Heart right ventricle (tissue), 16 donors: ENCODE measurements at places on chromosomes 11 and 22. TPM values are rescaled to one million over a fixed set of nuclear protein-coding genes. Genes with fewer than 3 reads are reported as not detected.

Gene PYGM
- total RNA-seq = 106 TPM

DNA sequence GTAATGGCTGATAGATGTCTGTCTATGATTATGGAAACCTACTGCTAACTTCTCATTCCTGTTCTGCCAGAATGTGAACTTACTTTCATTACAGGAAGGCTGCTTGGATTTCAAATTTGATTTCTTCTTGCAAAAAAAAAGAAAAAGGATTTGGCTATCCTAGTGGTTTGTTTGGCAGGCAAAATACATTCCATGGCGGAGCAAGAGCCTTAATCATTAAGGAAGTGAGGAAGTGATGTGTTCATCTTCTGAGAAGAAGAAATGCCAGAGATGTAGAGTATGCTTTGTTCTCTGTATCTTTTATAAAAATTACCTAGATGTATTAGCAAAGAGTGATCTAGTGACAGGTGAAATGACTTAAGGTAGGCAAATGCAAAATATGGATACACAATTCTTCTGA is 356.3 kb downstream of the SOX6 start:
- H3K27ac ChIP-seq = no peak overlapping the region
- no peak for DNase-seq
- peaks cover 5% of the 10 kb centered on the region for H3K4me1 ChIP-seq
- H3K4me3 ChIP-seq = no peak overlapping the region

Gene STK33
- total RNA-seq = 36.7 TPM

DNA sequence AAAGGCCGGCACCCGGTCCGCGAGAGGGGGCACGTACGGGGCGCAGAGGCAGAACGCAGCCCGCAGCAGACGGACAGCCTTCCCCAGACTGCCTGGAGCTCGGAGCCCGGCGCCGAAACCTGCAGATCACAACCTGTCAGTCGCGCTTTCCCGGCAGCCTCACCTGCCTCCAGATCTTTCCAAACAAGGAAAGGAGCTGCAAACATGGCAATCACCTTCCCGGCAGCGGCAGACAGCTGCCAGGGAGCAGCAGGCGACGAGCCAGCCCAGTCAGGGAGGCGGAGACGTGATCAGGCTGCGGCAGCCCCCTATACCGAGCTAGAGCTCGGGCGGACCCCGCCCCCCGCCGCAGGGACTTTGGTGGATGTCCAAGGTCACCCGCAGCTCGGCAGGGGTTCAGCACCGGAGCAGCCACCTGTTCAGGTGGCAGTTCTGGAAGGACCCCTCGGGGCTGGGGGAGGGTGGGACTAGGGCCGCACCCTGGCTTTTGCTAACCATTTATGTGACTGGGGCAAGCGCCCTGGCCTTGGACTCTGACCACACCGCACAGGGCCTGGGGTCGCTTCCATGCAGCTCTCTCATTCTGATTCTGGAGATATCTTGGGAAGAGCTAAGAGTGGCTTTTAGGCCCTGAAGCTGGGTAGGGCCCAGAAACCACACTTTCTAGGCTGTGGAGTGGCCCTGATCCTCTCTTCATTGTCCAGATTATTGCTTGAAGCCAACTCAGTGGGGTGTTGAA is 143.8 kb downstream of the NECTIN1 start:
- H3K36me3 ChIP-seq = no peaks in the 10 kb centered on the region
- H3K4me1 ChIP-seq = peaks cover 16% of the 10 kb centered on the region
- H3K4me3 ChIP-seq = peak overlapping the region; percentile 49
- peaks cover 56% of the 10 kb centered on the region for H3K27me3 ChIP-seq
- no peak for DNase-seq

- H3K4me3 ChIP-seq = no peak overlapping the region
- DNase-seq = no peak
- no peaks in the 10 kb centered on the region for H3K4me1 ChIP-seq
- H3K36me3 ChIP-seq = no peaks in the 10 kb centered on the region
- H3K27ac ChIP-seq = no peak overlapping the region
- peaks cover 12% of the 10 kb centered on the region for H3K27me3 ChIP-seq
These were observed 439.7 kb downstream of the BUD13 start for GRCh38 chr11:116333001-116333535.

GRCh38 chr11:60498399-60498798 is 5.8 kb downstream of the MS4A12 start:
- H3K27me3 ChIP-seq = no peaks in the 10 kb centered on the region
- no peak for DNase-seq
- no peak overlapping the region for H3K27ac ChIP-seq
- no peaks in the 10 kb centered on the region for H3K4me1 ChIP-seq

GRCh38 chr11:131888230-131888855 is 517.9 kb downstream of the NTM start:
- H3K36me3 ChIP-seq = no peaks in the 10 kb centered on the region
- no peak for DNase-seq
- no peak overlapping the region for H3K27ac ChIP-seq
- H3K27me3 ChIP-seq = peaks cover 4% of the 10 kb centered on the region

Gene MRGPRX3
- not detected for total RNA-seq

GRCh38 chr11:121898903-121899302 is 217.1 kb downstream of the BLID start:
- H3K27me3 ChIP-seq = no peaks in the 10 kb centered on the region
- no peaks in the 10 kb centered on the region for H3K4me1 ChIP-seq
- H3K27ac ChIP-seq = no peak overlapping the region
- no peak overlapping the region for H3K4me3 ChIP-seq

DNA sequence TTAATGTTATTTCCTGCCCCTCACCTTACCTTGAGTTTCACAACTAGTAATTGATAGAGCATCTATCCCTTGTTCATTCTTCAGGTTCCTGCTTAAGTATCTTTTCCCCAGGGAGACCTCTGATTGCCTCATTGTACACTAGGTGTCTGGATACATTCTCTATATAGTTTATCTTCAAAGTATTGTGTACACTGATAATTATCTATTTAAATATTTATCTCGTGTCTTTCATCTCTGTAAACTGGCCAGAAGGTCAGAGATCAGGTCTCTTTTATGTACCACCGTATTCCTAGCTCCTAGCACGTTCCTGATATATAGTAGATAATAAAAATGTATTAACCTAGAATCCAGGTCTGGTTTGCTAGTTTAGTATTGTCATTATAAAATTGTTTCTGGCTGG is 6.4 kb downstream of the TMEM126B start:
- H3K36me3 ChIP-seq = peaks cover 12% of the 10 kb centered on the region
- DNase-seq = no peak
- no peaks in the 10 kb centered on the region for H3K4me1 ChIP-seq
- H3K27ac ChIP-seq = no peak overlapping the region

DNA sequence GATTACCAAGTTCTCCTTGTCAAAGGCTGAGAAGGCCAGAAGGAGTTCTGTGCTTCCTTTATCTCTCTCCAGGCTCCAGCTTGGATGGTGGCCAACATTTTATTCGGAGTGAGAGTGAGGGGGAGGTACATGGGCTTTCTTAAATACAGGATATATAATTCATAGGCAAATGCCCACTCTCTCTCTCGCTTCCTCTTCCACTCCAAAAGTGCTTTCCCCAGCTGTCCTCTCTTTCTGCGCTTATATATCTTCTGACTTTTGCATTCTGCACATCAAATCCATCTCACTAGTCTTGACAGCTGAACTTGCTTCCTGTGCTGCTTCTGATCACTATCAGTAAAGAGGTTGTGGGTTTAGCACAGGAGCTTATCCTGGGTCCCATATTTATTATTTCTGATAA is 125.4 kb upstream of the ARHGAP20 start:
- no peak overlapping the region for H3K27ac ChIP-seq
- H3K4me1 ChIP-seq = no peaks in the 10 kb centered on the region
- H3K27me3 ChIP-seq = no peaks in the 10 kb centered on the region
- H3K4me3 ChIP-seq = no peak overlapping the region
- DNase-seq = no peak
- no peaks in the 10 kb centered on the region for H3K36me3 ChIP-seq

- no peaks in the 10 kb centered on the region for H3K36me3 ChIP-seq
- no peaks in the 10 kb centered on the region for H3K27me3 ChIP-seq
- H3K27ac ChIP-seq = no peak overlapping the region
- no peak for DNase-seq
These were observed 100.0 kb downstream of the PAX6 start for GRCh38 chr11:31711137-31711536.

Gene SMIM35
- total RNA-seq = not detected

DNA sequence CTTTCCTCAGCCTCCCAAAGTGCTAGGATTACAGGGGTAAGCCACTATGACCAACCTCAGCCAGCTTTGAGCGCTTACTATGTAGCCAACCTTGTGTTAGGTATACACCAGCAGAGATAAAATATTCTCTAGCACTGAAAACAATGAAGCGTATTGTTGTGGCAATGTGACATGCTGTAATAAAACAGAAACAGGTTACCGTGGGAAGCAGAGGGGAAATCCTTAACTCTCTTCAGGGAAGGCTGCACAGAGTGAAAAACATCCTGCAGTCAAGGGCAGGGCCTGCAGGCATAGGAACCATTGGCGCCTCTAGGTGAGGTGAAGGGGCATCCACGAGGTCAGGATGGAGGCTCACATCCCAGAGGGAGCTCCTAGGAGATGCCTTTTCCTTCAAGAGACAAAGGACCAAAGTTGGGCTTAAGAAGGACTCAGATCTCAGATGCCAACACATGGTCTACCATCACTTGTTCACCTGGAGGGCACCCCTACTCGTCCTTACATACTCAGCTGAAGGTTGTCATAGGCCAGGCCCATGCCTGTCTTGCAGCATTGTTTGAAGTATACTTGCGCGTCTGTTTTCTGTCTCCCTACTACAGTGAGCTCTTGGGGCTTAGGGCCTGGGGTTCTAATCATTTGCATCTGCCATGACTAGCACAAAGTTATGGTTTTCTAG is 8.0 kb downstream of the POLD4 start:
- no peaks in the 10 kb centered on the region for H3K27me3 ChIP-seq
- DNase-seq = no peak
- H3K4me3 ChIP-seq = no peak overlapping the region
- H3K36me3 ChIP-seq = no peaks in the 10 kb centered on the region

Gene TMA7B
- total RNA-seq = not detected

- H3K4me3 ChIP-seq = no peak overlapping the region
- no peak overlapping the region for H3K27ac ChIP-seq
- no peaks in the 10 kb centered on the region for H3K4me1 ChIP-seq
- no peaks in the 10 kb centered on the region for H3K36me3 ChIP-seq
These were observed 51.0 kb downstream of the SYTL2 start for GRCh38 chr11:85759915-85760314.

GRCh38 chr11:92644595-92645445 is 324.6 kb upstream of the MTNR1B start:
- no peaks in the 10 kb centered on the region for H3K36me3 ChIP-seq
- H3K4me3 ChIP-seq = no peak overlapping the region
- H3K27ac ChIP-seq = no peak overlapping the region
- H3K4me1 ChIP-seq = peaks cover 5% of the 10 kb centered on the region

Gene TYR
- not detected for total RNA-seq

DNA sequence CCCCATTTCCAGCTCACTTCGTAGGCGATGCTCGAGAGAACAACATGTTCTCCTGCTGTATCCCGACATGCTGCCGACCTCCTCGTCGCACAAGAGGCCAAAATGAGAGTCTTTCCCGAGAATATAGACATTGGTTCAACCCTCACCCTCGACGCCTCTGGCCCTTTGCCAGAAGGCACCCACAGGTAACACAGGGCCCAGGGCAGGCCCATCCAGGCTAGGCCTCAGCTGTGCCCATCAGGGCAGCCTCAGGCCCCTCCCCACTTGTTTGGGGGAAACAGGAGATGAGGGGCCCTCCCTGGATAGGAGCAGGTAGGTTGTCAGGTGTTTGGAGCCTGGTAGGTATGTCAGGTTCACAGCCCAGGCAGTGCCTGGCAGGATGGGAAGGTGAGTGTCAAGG is 2.7 kb upstream of the RGL4 start:
- no peaks in the 10 kb centered on the region for H3K36me3 ChIP-seq
- no peak overlapping the region for H3K4me3 ChIP-seq
- H3K4me1 ChIP-seq = peaks cover 28% of the 10 kb centered on the region
- no peaks in the 10 kb centered on the region for H3K27me3 ChIP-seq
- H3K27ac ChIP-seq = no peak overlapping the region

GRCh38 chr11:98940913-98941312 is 79.8 kb upstream of the CNTN5 start:
- no peaks in the 10 kb centered on the region for H3K27me3 ChIP-seq
- no peak overlapping the region for H3K4me3 ChIP-seq
- H3K4me1 ChIP-seq = no peaks in the 10 kb centered on the region
- no peak for DNase-seq
- no peaks in the 10 kb centered on the region for H3K36me3 ChIP-seq

Gene PRG3
- total RNA-seq = not detected

- H3K4me3 ChIP-seq = no peak overlapping the region
- H3K27ac ChIP-seq = peak overlapping the region; percentile 86
- peaks cover 40% of the 10 kb centered on the region for H3K4me1 ChIP-seq
- H3K36me3 ChIP-seq = peaks cover 43% of the 10 kb centered on the region
- H3K27me3 ChIP-seq = no peaks in the 10 kb centered on the region
- peak; percentile 84 for DNase-seq
These were observed 25.5 kb downstream of the FAM118A start for GRCh38 chr22:45335021-45335818.

Gene CCDC188
- total RNA-seq = not detected

GRCh38 chr22:29946220-29946619 is 63.2 kb downstream of the MTMR3 start:
- H3K36me3 ChIP-seq = no peaks in the 10 kb centered on the region
- H3K27ac ChIP-seq = no peak overlapping the region
- no peak for DNase-seq
- H3K4me3 ChIP-seq = no peak overlapping the region
- no peaks in the 10 kb centered on the region for H3K27me3 ChIP-seq
- peaks cover 68% of the 10 kb centered on the region for H3K4me1 ChIP-seq

DNA sequence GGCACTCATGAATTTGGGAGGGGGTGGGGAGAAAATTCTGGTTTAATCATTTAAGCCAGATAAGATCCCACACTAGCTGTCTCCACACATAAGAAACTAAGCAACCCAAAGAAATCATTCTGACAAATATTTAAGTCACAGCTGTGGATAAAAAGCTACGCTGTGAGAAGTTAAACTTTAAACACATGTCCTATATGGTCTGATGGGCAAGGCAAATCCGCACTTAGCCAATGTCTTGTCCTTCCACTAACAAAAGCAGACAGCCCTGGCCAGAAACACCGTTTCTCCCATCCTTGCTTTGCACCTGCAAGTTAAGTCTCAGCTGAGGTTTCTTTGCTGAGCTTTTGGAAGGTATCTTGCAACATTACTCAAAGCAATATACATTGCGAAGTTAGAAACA is 68.0 kb downstream of the ETS1 start:
- peak overlapping the region; percentile 99 for H3K27ac ChIP-seq
- no peaks in the 10 kb centered on the region for H3K27me3 ChIP-seq
- H3K4me3 ChIP-seq = peak overlapping the region; percentile 81
- DNase-seq = no peak

Gene SLC22A8
- total RNA-seq = not detected

Gene SMTNL1
- not detected for total RNA-seq

DNA sequence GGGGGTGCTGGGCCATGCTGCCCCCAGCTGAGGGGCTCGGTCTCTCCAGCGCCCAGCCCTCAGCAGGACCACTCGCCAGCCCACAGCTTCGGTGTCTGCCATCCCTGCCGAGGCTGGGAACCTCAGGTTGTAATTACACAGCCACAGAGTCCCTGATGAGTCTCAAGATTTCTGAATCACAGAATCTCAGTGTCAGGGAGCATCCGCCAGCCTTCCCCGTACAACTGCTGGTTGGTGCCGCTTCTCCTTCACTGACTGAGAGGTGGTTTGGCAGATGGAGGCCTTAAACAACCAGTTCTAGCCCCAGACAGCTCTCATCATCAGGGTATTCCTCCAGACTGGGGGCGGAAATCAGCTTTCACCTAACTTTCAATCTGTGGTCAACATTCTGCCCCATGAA is 13.7 kb downstream of the PHF21B start:
- H3K36me3 ChIP-seq = no peaks in the 10 kb centered on the region
- no peaks in the 10 kb centered on the region for H3K27me3 ChIP-seq
- H3K27ac ChIP-seq = no peak overlapping the region
- H3K4me1 ChIP-seq = peaks cover 11% of the 10 kb centered on the region
- no peak overlapping the region for H3K4me3 ChIP-seq
- DNase-seq = no peak

Gene SYT9
- 0.42 TPM for total RNA-seq
